ENCODE measurements at places on chromosomes 5 and 9.
A peak's percentile ranks its signal among the peaks of the same experiment; 100 is the strongest.

DNA sequence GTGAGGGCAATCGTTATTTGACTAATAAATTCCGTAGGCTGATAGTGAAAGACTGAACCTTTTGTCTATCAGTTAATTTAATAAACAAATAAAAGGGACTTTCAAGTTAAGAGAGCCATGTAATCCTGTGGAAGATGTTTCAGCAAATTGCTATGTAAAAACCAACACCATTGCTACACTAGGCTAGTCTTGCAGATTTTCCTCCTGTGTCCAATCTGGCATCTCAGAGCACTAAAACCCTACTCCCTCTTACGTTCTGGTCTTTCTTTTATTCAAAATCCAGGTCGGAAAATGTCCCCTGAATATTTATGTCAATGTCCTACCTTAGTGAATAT is 478.8 kb upstream of the TNC start:
- no peak for DNase-seq

DNA sequence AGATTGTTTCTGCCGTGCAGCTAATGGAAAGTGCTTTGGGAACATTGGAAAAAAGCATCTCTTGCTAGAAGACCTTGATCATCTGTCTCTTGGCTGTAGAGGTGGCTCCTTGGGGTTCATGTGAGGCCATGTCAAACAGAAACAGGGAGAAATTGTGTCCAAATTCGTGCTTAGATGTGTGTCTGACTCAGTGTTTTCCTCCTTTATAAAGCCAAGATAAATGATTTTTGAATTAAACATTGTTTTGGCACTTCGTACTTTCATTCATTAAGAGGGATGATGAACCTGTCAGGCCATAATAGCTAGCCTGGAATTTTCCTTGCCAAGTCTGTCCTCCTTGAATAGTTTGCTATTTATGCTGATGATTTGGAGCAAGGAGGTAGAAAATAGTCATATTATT is 143.8 kb downstream of the FBXL7 start:
- no peak for DNase-seq

GRCh38 chr5:141077826-141078225 is 16.6 kb upstream of the PCDHB2 start:
- DNase-seq: no peak

- no peak for DNase-seq
Observed at GRCh38 chr9:6997330-6997729, 239.6 kb downstream of the KDM4C start.

DNA sequence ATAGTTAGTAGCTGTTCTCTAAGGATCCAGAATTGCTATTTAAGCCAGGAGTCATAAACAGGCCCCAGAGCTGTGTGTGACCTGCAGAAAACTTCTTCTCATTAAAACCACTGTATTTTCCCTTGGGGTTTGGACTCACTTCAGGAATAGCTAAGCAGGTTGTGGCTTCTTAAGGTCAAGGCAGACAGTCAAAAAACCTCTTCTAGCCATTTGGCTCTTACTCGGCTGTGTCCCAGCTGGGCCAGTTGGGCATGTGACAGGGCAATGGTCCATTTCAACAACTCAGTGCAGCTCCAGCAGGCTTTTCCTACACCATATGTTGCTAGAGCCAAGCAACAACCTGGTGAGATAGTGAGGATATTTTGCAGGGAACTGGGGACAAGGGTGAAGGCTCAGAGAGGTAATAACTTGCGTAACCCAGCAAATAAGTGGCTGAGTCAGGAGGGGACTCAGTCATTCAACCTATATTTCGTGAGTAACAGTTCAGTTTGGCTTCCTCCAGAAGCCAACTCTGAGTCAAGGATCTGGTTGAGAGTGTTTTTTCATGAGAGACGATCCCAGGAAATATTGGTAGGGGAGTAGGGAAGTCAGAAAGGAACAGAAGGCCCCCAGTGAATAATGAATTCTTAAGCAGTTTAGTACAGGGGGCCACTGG is 115.4 kb upstream of the PPP2R2B start:
- no peak for DNase-seq

- no peak for DNase-seq
Observed at GRCh38 chr5:107213025-107213424, 457.7 kb downstream of the EFNA5 start.

DNA sequence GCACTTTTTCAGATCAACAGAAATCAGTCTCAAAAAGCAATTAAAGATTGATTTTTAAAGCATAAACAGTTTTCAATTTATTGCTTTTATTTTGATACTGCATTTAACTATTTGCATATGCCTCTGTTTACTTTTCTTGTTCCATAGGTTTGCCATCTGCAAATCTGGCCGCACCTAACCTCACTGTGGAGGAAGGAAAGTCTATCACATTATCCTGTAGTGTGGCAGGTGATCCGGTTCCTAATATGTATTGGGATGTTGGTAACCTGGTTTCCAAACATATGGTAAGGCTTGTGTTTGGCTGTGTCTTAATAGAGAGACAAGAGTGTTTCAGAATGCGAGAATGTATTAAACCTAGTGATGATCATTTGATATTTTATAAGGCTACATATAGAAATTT is 53.9 kb downstream of the NTRK2 start:
- DNase-seq: no peak

DNA sequence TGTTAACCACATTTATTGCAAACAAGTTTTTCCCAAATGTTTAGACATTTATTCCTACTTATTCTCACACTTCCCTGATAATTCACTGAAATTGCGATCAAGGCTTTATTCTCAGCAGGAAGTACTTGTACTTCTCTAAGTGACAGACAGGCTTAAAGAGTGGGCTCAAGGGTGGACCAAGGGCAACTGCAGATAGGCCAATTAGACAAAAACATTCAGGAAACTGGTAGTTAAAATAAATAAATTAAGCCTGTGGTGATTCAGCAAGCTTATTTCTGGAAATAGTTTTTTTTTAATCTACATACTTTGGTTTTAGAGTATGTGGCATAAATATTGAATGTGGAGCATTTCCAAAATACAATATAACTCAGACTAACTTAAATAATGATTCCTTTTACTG is 136.1 kb downstream of the UGCG start:
- DNase-seq: no peak

DNA sequence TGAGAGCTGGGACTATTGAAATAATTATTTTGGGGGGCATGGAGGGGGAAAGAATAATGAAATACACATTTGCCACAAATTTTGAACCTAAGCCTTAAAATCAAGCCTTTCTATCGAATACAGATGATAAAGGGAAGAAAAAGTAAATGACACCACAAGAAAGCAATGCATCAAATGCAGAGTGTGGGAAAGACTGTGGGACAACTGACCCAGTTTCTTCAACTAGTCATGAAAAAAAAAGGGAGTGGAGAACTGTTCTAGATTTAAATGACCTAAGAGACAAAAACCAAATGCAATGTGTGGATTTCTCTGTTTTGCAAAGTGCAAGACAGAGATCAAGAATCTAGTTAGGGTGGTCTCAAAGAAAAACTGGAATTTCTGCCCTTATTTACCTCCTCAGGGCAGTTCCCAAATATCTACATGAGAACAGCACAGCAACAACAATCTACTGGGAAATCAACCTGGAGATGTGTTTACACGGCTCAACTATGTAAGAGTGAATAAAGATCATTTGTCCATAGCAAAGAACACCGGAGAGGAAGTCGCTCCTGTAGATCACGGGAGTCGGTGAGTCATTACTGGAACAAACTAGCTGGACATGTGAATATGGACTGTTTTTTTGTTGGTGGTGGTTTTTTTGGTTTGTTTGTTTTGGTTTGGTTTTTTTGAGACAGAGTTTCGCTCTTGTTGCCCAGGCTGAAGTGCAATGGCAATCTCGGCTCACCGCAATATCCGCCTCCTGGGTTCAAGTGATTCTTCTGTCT is 145.9 kb downstream of the DROSHA start:
- no peak for DNase-seq

GRCh38 chr5:177366528-177367322 is 9.0 kb downstream of the RGS14 start:
- no peak for DNase-seq

DNA sequence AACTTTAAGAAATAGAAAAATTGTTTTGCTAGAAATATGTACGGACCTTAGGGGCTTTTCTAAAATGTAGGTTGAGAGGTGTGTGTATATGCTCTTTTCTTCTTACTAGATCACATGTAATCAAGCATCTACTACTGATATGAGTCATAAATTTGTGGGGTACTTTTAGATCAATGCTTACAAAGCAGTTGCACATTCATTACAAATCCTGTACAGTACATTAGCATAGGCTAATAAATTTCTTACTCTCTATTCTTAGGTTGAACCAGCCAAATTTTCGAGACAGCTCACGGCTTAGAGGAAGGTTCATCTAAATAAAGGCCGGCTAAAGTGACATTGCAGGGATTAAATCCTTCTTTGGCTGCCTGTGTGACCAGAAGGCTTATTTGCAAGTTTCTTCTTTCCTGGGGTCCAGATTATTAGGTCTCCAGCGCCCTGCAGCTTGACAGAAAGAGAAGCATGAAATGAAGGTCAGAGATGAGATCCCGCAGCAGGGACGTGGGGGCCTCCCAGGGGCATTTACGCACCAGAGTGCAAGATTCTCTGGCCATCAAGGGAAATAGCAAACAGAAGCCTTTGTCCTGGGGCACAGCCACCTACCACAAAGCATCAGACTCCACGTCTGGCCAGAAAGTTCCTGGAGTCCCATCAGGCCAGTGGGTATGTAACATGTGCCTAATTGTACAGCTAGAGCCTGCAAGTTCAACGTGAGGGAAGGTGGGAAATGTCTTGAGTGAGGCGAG is 53.0 kb downstream of the NIM1K start:
- DNase-seq: no peak

GRCh38 chr5:16700081-16700480 is 83.3 kb upstream of the RETREG1 start:
- no peak for DNase-seq

- DNase-seq: no peak
Observed at GRCh38 chr5:90135779-90136378, 273.7 kb downstream of the CETN3 start.

GRCh38 chr9:20692554-20692953 is 8.5 kb downstream of the FOCAD start:
- DNase-seq: no peak

DNA sequence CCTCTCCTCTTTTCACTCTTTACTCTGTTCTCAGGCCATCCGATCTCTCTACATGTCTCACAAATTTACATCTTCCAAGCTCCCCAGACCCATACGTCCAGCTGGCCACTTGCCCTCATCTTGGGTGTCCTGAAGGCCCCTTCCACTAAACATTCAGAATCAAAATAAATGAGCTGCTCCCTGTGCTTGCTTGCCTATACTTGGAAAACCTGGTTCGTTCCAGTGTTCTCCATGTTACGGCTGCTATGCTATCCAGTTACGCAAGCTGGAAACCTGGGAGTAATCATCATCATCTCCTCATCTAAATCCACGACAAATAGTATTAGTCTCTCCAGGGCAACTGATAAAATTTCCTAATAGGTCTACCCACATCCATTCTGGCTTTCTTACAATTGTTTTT is 165.0 kb upstream of the FBXL17 start:
- DNase-seq: no peak

GRCh38 chr9:129726322-129727160 is 26.3 kb downstream of the PTGES start:
- peak; percentile 33 for DNase-seq

DNA sequence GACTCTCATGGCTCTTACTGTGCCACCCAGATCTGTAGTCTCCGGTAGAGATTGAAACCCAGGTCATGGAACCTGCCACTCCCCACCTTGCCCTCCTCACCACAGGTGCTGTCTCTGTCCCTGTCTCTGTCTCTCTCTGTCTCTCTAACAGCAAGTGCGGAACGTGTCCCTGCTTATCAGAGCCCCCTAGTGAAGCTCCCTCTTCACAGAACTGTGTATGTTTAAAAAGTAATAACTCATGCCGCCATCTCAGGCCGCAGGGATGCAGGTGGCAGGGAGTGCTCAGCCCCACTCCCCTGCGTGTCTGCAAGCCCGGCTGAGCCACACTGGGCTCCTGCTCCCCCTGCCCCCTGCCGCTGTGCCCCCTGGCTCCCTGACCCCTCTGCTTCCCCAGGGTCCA is 43.8 kb downstream of the UNC5A start:
- DNase-seq: no peak

DNA sequence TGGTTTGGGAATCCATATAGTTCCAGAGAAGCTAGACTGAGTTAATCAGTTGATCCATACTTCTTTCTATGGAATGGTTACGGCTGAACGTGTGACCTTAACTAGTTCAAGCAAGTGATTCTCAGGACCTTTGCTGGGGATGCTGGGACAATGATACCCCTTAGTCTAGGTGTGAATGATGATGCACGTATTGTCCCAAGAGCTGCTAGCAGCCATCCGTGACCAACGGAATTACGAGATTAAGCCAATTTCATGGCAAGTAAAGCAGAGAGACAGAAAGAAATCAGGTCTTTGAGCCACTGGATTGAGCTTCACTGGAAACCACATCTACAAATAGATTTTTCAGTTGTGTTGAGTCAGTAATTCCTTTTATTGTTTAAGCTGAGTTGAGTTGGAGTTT is 99.2 kb upstream of the LIFR start:
- DNase-seq: no peak

DNA sequence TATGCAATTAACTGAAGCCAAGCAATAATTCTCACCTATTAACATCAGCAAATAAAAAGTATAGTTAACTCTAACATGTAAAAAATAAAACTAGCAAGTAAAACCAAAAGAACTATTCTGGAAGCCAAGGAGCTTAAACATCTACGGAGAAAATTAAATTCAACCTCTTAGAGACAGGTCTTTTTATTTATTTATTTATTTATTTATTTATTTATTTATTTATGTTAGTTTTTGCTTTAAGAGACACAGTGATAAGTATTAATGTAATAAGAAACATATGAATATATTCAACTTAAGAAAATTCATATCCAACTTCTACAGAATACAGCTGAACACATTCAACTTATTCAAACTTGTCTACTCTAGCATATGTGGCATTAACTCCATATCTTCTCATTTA is 472.1 kb upstream of the IZUMO3 start:
- no peak for DNase-seq

DNA sequence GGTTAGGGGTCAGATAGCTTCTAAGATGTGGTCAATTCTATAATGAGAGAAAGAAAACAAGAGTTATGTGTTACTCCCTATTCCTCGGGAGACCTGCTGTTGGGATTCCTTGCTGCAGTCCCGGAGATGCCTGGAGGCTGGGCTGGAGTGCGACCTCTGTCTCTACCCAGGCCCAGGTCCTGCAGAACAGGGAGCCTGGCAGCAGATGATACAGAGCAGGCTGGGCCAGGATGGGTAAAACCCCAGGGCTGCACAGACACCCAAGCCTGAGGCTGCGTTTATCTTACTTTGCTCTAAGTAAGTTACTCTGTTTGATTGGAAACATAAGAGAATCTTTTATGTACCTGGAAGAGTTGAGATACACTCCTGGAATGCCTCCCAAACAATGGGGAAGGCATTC is 26.9 kb upstream of the FAM120AOS start:
- DNase-seq: no peak

GRCh38 chr5:135160036-135160675 is 126.1 kb upstream of the PITX1 start:
- DNase-seq: no peak

GRCh38 chr5:152397581-152397980 is 7.5 kb downstream of the NMUR2 start:
- DNase-seq: no peak

GRCh38 chr5:61878471-61878870 is 427.5 kb upstream of the KIF2A start:
- DNase-seq: no peak

- no peak for DNase-seq
Observed at GRCh38 chr9:136520053-136520540, 25.8 kb downstream of the NOTCH1 start.

Measured in activated T-helper 1 cell treated with Interleukin-2 at 50 U/mL for 16 hours (primary cell).